ENCODE measurements at places on chromosomes 5 and 9. TPM values are rescaled to one million over a fixed set of nuclear protein-coding genes. Genes with fewer than 3 reads are reported as not detected.

Gene TTC23L
- 8.5 TPM for total RNA-seq

Gene NAIF1
- 6.9 TPM for total RNA-seq

Gene GFI1B
- total RNA-seq = not detected

Gene SPINK7
- total RNA-seq = not detected

Gene SVEP1
- 16.3 TPM for total RNA-seq

Gene ANGPTL2
- 1.9 TPM for total RNA-seq

Gene MTMR12
- total RNA-seq = 28.8 TPM

Gene TAF11L8
- total RNA-seq = not detected

Gene ABCA1
- total RNA-seq = 41.6 TPM

Gene CARTPT
- total RNA-seq = 0.63 TPM

Gene GNAQ
- total RNA-seq = 162 TPM

Gene SEC24A
- total RNA-seq = 32.9 TPM

Gene MAMDC4
- total RNA-seq = 11.3 TPM

Gene INSYN2B
- 2.2 TPM for total RNA-seq

Gene NPDC1
- total RNA-seq = 34.4 TPM

Gene ORM2
- total RNA-seq = not detected

Gene NIPSNAP3A
- total RNA-seq = 63.2 TPM

Gene LCN10
- not detected for total RNA-seq

Gene NME5
- 8.8 TPM for total RNA-seq

Gene TJP2
- 9.7 TPM for total RNA-seq

Gene GABRB2
- 77.0 TPM for total RNA-seq

Gene PLAC8L1
- not detected for total RNA-seq

Gene IFNK
- total RNA-seq = not detected

Gene CSF2
- not detected for total RNA-seq

Gene TCOF1
- total RNA-seq = 24.7 TPM

Gene CCL27
- not detected for total RNA-seq

Gene FOXI1
- total RNA-seq = not detected

Gene RABEPK
- total RNA-seq = 18.5 TPM

Gene CMBL
- 3.4 TPM for total RNA-seq

Gene NKD2
- 4.1 TPM for total RNA-seq

Gene BTNL3
- not detected for total RNA-seq

Gene SV2C
- 1.9 TPM for total RNA-seq

Gene RIGI
- 8.5 TPM for total RNA-seq

Gene SLC6A3
- total RNA-seq = not detected

Gene HSPA9
- total RNA-seq = 184 TPM

Gene RPL37
- 547 TPM for total RNA-seq

Gene CDO1
- 91.7 TPM for total RNA-seq

Gene IFNA2
- total RNA-seq = not detected

Gene TMEM174
- total RNA-seq = not detected

Gene FCN2
- total RNA-seq = not detected

Gene LCN12
- total RNA-seq = 0.94 TPM

Gene ASPN
- total RNA-seq = 1.3 TPM

Gene BSPRY
- not detected for total RNA-seq

Gene RGS3
- 15.3 TPM for total RNA-seq

Gene ADAMTS6
- total RNA-seq = 11.9 TPM

Gene MLANA
- total RNA-seq = not detected

Gene NPR2
- total RNA-seq = 19.4 TPM

Gene ATP6V1G1
- 75.7 TPM for total RNA-seq

Gene GPR150
- not detected for total RNA-seq

Gene MYOT
- not detected for total RNA-seq

Gene LHX3
- total RNA-seq = not detected

Gene PCDHB12
- total RNA-seq = 36.9 TPM

Gene CAVIN4
- 20.7 TPM for total RNA-seq

Gene PTAR1
- 99.5 TPM for total RNA-seq

Gene CAMSAP1
- 183 TPM for total RNA-seq

Gene TEX48
- total RNA-seq = not detected

Measured in parietal lobe (tissue), 2 donors.